Astrocyte (in vitro differentiated cells and primary cell): ENCODE measurements at places on chromosomes 13 and 19. TPM values are rescaled to one million over a fixed set of nuclear protein-coding genes. Genes with fewer than 3 reads are reported as not detected.

- peak; percentile 28 for DNase-seq
- no peaks in the 10 kb centered on the region for H3K4me1 ChIP-seq
- H3K27me3 ChIP-seq: no peaks in the 10 kb centered on the region
- no peak overlapping the region for H3K4me3 ChIP-seq
These were observed 38.2 kb downstream of the MTMR6 start for GRCh38 chr13:25249001-25249543.

GRCh38 chr19:54682306-54682856, 19.6 kb downstream of the LILRB4 start:
- DNase-seq: no peak
- no peak overlapping the region for H3K4me3 ChIP-seq
- H3K27ac ChIP-seq: no peak overlapping the region
- no peaks in the 10 kb centered on the region for H3K36me3 ChIP-seq

DNA sequence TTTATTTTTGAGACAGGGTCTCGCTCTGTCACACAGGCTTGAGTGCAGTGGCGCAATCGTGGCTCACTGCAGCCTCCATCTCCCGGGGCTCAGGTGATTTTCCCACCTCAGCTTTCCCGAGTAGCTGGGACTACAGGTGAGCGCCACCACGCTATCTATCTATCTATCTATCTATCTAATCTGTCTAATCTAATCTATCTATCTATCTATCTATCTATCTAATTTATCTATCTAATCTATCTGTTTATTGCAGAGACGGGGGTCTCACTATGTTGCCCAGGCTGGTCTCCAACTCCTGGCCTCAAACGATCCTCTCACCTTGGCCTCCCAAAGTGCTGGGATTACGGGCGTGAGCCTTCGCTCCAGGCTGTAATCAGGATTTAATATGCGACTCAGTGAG, 587 bp downstream of the ZNF613 start:
- no peak for DNase-seq
- no peak overlapping the region for H3K27ac ChIP-seq
- H3K27me3 ChIP-seq: no peaks in the 10 kb centered on the region
- peak overlapping the region; percentile 91 for H3K4me3 ChIP-seq

DNA sequence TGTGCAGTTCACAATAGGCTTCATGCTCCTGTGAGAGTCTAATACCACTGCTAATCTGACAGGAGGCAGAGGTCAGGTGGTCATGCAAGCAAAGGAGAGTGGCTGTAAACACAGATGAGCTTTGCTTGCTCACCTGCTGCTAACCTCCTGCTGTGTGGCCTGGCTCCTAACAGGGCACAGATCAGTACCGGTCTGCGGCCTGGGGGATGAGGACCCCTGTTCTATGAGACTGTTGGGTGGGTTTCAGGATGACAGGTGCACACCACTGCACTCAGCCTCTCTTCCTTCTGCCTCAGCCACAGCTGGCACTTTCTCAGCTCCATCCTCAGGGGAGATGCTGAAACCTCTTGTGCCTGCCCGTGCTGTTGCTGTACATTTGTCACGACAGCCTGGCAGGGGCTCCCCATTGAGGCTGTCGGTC, 9.7 kb downstream of the CLEC4G start:
- DNase-seq: no peak
- H3K27me3 ChIP-seq: peaks cover 2% of the 10 kb centered on the region
- H3K27ac ChIP-seq: no peak overlapping the region

GRCh38 chr19:670609-671075, 5.5 kb upstream of the FSTL3 start:
- peaks cover 3% of the 10 kb centered on the region for H3K4me1 ChIP-seq
- DNase-seq: no peak
- no peak overlapping the region for H3K4me3 ChIP-seq
- no peak overlapping the region for H3K27ac ChIP-seq
- no peaks in the 10 kb centered on the region for H3K36me3 ChIP-seq
- H3K27me3 ChIP-seq: no peaks in the 10 kb centered on the region

The ZNF430 gene
- total RNA-seq: 12.3 and 15.4 TPM in 2 replicates

The KATNAL1 gene
- total RNA-seq: 36.9 and 42.0 TPM in 2 replicates

The ACTMAP gene
- total RNA-seq: 9.6 and 10.1 TPM in 2 replicates

- no peaks in the 10 kb centered on the region for H3K36me3 ChIP-seq
- H3K4me3 ChIP-seq: peak within 1 kb of the TSS; percentile 37
- no peak for DNase-seq
These were observed at the start of gene MTUS2 for GRCh38 chr13:28820099-28821051. Gene MTUS2, plus strand, starts transcription at chr13:28820339.

DNA sequence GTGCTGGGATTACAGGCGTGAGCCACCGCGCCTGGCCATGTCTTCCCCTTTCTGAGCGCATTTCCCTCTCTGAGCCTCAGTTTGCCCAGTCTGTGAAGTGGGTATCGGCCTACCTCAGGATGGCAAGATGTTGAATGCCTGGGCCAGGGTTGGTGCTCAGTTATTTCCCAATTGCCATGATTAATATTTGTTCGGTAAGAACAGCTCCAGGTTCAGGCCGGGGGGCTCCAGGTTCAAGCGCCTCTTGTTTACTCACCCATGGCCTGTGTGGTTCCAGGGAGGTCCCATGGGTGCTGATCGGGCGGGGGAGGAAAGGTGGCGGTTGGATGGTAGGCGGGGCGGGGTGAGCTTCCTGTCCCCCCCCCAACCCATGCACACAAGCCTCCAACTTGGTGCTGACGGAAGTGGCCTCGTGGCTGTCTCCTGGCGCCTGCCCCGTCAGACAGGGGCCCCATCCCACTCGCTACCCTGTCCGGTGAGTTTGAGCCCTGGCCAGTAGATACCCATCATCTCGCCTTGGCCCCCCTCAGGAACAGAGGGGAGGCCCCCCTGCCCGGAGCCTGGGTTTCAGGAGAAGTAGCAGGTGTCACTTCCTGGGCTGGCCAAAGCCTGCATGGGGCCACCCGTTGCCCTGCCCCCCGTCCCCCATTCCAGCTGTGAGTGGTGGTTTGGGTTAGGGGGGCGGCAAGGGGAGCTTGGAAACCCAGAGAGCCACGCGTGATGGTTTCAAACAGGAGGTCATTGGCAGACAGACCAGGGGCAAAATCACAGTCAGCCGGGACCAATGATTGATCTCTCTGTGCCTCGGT, at the start of gene FCHO1:
TSS of gene FCHO1 (plus strand) at position 375 of the 809 bp plus-strand sequence. CDS start 3,688 bp downstream, outside the sequence.
- no peaks in the 10 kb centered on the region for H3K36me3 ChIP-seq
- peaks cover 5% of the 10 kb centered on the region for H3K4me1 ChIP-seq
- no peak within 1 kb of the TSS for H3K27ac ChIP-seq

The ZIK1 gene
- total RNA-seq: 8.7 and 8.9 TPM in 2 replicates

GRCh38 chr19:24033963-24034342, 53.0 kb upstream of the ZNF254 start:
- peaks cover 11% of the 10 kb centered on the region for H3K4me1 ChIP-seq
- H3K4me3 ChIP-seq: peak overlapping the region; percentile 87
- peak overlapping the region; percentile 95 for H3K27ac ChIP-seq
- peak; percentile 57 for DNase-seq

The B3GNT8 gene
- 2.5 and 3.0 TPM in 2 replicates for total RNA-seq

DNA sequence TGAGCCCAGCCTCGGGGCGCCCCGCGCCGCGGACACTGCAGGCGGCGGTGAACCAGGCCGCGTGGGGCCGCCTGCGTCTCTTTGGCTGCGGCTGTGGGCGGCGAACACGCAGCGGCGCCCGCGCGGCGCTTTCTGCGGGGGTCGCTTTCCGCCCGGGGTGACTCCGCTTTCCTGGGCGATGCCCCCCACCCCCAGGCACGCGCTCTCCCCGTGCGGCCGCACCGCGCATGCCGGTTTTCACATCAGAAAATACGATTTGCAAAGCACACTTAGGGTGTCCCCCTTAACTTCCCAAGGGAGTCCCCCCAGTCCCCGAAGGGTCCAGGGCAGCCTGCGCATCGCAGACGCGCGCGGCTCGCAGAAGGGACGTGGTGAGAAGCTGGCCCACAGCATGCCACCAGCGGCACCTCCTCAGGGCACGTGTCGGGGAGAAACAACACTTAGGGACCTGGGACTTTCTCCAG, 5.3 kb downstream of the F7 start:
- H3K27ac ChIP-seq: no peak overlapping the region
- H3K27me3 ChIP-seq: peaks cover 20% of the 10 kb centered on the region
- no peaks in the 10 kb centered on the region for H3K36me3 ChIP-seq
- DNase-seq: no peak
- H3K4me1 ChIP-seq: peaks cover 3% of the 10 kb centered on the region

- H3K4me1 ChIP-seq: no peaks in the 10 kb centered on the region
- no peaks in the 10 kb centered on the region for H3K36me3 ChIP-seq
- H3K27me3 ChIP-seq: no peaks in the 10 kb centered on the region
- peak; percentile 88 for DNase-seq
- H3K4me3 ChIP-seq: no peak overlapping the region
- no peak overlapping the region for H3K27ac ChIP-seq
These were observed 56.9 kb upstream of the GTF2F2 start for GRCh38 chr13:45063261-45063860.

DNA sequence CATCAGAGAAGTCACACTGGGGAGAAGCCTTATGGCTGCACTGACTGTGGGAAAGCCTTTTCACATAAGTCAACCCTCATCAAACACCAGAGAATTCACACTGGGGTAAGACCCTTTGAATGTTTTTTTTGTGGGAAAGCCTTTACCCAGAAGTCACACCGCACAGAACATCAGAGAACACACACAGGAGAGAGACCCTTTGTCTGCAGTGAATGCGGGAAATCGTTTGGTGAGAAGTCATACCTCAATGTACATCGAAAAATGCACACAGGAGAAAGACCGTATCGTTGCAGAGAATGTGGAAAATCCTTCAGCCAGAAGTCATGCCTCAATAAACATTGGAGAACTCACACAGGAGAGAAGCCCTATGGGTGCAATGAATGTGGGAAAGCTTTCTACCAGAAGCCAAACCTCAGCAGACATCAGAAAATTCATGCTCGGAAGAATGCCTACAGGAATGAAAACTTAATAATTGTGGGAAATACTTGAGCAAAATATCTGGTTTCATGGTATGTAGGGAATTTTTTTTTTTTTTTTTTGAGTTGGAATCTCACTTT, 30.7 kb downstream of the ZNF793 start:
- no peaks in the 10 kb centered on the region for H3K4me1 ChIP-seq
- H3K27me3 ChIP-seq: no peaks in the 10 kb centered on the region
- H3K36me3 ChIP-seq: peaks cover 24% of the 10 kb centered on the region
- no peak overlapping the region for H3K4me3 ChIP-seq

- no peaks in the 10 kb centered on the region for H3K27me3 ChIP-seq
- DNase-seq: peak; percentile 93
- peak overlapping the region; percentile 12 for H3K4me3 ChIP-seq
- H3K27ac ChIP-seq: peak overlapping the region; percentile 28
- peaks cover 38% of the 10 kb centered on the region for H3K4me1 ChIP-seq
These were observed 197.0 kb downstream of the COL4A1 start for GRCh38 chr13:110109910-110110309.

DNA sequence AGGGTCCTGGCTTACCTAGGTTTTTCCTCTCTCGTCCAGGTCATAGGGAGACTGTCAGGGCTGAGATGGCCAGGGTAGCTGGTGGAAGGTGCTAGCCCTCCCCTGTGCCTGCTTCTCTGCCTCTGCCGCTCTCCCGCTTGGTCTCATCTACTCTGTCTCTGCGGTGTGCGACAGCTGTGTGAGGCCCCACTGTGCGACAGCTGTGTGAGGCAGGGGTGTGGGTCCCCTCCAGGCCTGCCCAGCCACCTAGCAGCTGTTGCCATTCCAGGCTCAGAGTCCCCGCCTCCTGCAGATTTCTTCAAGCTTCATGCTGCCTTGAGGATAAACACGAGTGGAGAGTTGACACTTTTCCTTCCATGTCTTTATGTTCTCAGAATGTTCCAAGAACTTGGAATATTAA, 53.0 kb downstream of the ARHGEF7 start:
- H3K36me3 ChIP-seq: peaks cover 3% of the 10 kb centered on the region
- no peak overlapping the region for H3K27ac ChIP-seq
- H3K4me1 ChIP-seq: no peaks in the 10 kb centered on the region
- no peaks in the 10 kb centered on the region for H3K27me3 ChIP-seq
- no peak overlapping the region for H3K4me3 ChIP-seq
- DNase-seq: no peak

DNA sequence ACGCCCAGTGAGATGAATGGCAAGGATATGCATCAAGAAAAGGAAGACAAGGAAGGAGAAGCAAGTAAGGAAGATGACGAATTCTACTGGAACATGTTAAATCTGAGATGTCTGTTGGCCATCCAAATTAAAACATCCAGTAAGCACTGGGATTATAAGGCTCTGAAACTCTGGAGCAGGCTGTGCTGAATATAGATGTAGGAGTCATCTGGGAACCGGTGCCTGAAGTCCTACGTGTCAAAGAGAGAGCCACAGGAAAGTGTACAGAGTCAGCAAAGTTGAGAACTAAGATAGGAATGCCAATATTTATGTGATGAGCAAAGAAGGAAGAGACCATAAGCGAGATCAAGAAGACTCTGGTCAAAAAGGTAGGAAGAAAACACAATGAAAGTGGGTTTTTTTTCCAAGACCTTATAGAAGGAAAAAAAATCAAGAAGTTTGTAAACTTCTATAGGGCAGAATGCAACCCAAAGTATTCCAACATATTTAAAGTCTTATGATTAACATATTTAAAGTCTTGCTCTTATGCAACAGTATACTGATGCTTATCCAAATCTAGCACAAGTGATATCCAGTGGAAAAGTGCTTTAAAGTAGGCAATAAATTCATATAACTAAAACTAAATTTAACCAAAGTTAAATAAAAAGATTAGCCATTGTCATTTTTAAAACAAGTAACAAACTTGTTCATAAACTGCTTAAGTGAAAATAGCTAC, 51.2 kb upstream of the EEF1AKMT1 start:
- H3K27me3 ChIP-seq: no peaks in the 10 kb centered on the region
- H3K4me3 ChIP-seq: no peak overlapping the region

The EIF3K gene
- total RNA-seq: 222 and 229 TPM in 2 replicates

The IGFL4 gene
- 2.3 and 5.4 TPM in 2 replicates for total RNA-seq

DNA sequence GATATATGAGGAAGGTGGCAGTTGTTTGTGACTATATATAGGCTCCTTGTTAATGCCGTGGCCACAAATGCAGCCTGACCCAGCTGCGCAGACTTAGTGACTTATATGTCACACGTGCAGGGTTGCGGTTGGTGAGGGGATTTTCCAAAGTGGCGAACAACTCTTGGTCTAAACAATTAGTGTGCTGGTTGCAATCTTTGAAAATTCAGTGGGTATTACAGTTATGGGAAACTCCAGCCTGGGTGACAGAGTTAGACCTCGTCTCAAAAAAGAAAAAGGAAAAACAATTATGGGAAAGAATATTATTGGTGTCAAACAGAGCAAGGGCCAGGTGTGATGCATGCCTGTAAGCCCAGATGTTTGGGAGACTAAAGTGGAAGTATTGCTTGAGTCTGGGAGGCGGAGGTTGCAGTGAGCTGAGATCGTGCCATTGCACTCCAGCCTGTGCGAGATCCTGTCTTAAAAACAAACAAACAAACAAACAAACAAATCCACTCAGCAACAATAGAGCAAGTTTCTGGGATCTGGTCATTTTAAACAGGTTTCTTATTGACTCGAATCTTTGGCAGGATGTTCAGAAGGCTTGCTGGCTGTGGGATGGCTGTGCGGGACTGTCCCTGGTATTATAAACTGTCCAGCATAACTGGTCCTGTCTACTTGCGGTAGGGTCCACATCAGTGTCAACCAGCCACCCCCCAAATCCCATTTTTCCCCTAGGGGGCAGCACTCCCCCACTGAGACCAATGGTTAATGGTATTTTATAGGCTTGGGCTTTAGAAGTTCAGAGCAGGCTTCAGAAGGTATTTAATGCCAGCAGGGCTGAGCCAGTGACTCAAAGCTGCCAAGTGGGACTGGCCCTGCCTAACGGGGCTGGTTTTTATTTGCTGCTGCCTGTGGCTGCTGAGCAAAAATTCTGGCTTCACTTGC, 15.4 kb downstream of the RELB start:
- H3K4me3 ChIP-seq: no peak overlapping the region
- peak; percentile 55 for DNase-seq
- H3K4me1 ChIP-seq: no peaks in the 10 kb centered on the region
- peaks cover 2% of the 10 kb centered on the region for H3K36me3 ChIP-seq

- DNase-seq: no peak
- no peaks in the 10 kb centered on the region for H3K36me3 ChIP-seq
- peak within 1 kb of the TSS; percentile 51 for H3K4me3 ChIP-seq
- peaks cover 4% of the 10 kb centered on the region for H3K4me1 ChIP-seq
- H3K27ac ChIP-seq: no peak within 1 kb of the TSS
These were observed at the start of gene ADAMTSL5 for GRCh38 chr19:1512671-1513498. Gene ADAMTSL5, minus strand, starts transcription at chr19:1513019. Its CDS starts 2,076 bp downstream, at chr19:1510943.
